ENCODE measurements at places on chromosomes 6 and 20.
A peak's percentile ranks its signal among the peaks of the same experiment; 100 is the strongest.

GRCh38 chr6:25017932-25018567 lies 82.3 kb upstream of the RIPOR2 start:
- peak; percentile 69 for DNase-seq

- no peak for DNase-seq
These were observed 37.1 kb downstream of the TNFAIP3 start for GRCh38 chr6:137903933-137904821.

- DNase-seq: no peak
These were observed 12.8 kb downstream of the HMGCLL1 start for GRCh38 chr6:55566036-55566710.

DNA sequence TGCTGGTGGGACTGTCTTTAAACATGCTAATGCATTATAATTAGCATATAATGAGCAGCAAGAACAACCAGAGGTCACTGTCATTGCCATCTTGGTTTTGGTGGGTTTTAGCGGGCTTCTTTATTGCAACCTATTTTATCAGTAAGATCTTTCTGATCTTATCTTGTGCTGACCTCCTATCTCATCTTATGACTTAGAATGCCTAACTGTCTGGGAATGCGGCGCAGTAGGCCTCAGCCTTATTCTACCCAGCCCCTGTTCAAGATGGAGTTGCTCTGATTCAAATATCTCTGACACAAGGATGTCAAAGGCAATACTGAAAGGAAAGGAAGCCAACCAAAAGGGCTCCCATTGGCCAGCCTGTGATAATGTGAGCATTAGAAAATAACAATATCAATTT lies 29.8 kb upstream of the SEC63 start:
- no peak for DNase-seq

DNA sequence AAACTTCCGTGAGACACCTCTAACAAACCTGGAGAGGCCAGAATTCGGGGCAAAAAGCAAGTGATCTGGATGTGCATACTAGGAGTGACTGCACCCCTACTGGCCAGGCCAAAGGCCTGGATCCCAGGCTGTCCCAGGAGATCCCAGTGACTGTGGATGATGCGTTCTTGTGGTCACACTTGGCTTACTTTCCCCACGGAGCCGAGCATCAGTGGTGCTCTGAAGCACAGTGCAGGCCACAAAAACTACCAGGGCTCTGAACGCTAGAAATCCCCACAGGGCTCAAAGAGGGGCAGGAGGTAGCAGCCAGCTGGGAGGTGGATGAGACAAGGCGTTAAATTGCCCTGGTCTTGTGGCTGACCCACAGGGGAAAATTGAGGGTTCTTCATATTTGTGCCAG lies 7.1 kb downstream of the TRIM26 start:
- no peak for DNase-seq

- no peak for DNase-seq
These were observed 58.3 kb upstream of the HFE start for GRCh38 chr6:26028746-26029569.

DNA sequence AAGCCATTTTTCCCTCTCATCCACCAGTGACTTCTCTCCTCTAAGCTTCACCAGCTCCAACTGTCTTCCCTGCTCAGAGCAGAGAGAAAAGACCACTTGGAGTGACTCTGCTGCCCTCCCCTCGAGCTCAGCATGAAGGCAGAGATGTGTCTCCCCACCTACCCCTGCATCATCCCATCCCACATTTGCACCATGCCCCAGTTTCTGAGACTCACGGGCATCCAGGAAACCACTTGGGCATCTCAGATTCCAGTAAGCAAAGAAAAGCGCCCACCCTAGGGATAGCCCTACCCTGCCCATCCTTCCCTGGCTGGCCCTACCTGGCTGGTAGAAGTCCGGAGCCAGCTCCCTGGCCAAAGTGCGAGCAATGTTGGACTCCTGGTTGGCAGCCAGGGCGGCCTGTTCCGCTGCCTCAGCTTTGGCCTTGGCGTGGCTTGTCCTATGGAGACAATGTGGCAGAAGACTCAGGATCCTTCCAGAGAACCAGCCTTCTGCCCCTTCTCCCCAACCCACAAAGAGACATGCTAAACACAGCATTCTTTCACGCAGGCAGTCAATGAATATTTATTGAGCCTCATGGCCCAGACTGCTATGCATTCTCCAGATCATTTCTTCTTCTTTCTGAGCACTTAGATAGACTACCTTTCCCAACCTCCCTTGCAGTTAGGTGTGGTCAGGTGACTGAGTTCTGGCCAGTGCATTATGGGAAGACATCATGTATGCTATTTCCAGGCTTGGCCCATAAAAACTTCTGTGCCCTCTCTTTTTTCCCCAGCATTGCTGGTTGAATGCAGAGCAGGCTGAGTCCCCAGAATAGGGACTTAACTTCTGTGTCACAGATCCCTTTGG lies 68.6 kb downstream of the JPH2 start:
- no peak for DNase-seq

GRCh38 chr6:166462461-166463135 lies 79.9 kb upstream of the MPC1 start:
- no peak for DNase-seq

GRCh38 chr6:112469306-112469705 lies 122.2 kb downstream of the RFPL4B start:
- DNase-seq: no peak

GRCh38 chr6:106155219-106155830 lies 69.2 kb downstream of the PRDM1 start:
- DNase-seq: no peak

Data from stimulated activated CD4-positive, alpha-beta T cell treated with anti-CD3 and anti-CD28 coated beads, TNF-alpha, amount 100 ng/mL, for 4 hours (primary cell).